ENCODE measurements at places on chromosomes 2 and 18. TPM values are rescaled to one million over a fixed set of nuclear protein-coding genes. Genes with fewer than 3 reads are reported as not detected.

The NT5DC4 gene
- total RNA-seq = not detected

The HRH4 gene
- total RNA-seq = 1.6 TPM

The DPYSL5 gene
- not detected for total RNA-seq

The ALPI gene
- not detected for total RNA-seq

GRCh38 chr2:241491549-241492173 lies 16.7 kb downstream of the STK25 start:
- DNase-seq = no peak

DNA sequence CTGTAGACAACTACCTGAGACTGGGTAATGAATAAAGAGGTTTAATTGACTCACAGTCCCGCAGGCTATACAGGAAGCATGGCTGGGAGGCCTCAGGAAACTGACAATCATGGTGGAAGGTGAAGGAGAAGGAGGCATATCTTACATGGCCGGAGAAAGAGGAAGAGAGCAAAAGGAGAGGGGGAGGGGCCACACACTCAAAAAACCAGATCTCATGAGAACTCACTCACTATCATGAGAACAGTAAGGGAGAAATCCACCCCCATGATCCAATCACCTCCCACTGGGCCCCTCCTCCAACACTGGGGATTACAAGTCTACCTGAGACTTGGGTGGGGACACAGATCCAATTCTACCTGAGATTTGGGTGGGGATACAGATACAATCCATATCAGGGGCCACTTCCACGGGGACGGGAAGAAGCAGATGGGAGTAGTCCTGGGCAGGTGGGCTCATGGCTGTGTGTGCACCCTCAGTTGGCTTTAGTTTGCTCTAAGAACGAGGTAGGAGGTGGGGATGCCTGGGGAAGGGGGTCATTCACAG lies 9.9 kb downstream of the MAB21L4 start:
- no peak for DNase-seq

GRCh38 chr2:51299370-51299769 lies 267.4 kb upstream of the NRXN1 start:
- DNase-seq = no peak

The C18orf54 gene
- total RNA-seq = 3.8 TPM

The TOGARAM2 gene
- 2.7 TPM for total RNA-seq

DNA sequence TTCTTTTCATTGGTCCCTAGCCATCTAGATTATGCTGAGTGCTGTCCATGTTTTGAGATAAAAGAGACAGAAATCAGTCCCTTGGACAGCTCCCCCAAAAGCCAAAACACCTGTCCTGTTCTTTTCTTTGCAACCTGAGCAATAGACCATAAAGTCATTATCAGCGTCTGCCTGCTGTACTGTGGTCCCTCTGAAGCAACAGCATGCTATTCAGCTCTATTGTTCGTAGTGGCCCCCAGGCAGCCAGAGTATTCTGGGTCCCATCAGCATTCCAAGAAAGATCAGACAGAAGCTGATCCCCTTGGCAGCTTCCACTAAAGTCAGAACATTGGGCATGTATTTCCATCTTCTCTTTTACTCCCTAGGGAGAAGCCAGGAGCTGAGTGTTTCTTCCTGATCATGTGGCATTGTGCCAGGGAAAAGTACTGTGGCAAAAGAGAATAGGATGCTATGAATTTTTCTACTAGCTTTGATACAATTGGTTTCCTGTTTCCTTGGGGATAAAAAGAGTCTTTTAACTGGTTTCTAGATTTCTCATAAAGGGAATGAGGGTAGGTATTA lies 33.6 kb upstream of the ZSWIM2 start:
- DNase-seq = no peak

GRCh38 chr2:182854375-182855105 lies 11.9 kb downstream of the FRZB start:
- no peak for DNase-seq

GRCh38 chr2:64823794-64824193 lies 165.4 kb upstream of the SLC1A4 start:
- DNase-seq = no peak

DNA sequence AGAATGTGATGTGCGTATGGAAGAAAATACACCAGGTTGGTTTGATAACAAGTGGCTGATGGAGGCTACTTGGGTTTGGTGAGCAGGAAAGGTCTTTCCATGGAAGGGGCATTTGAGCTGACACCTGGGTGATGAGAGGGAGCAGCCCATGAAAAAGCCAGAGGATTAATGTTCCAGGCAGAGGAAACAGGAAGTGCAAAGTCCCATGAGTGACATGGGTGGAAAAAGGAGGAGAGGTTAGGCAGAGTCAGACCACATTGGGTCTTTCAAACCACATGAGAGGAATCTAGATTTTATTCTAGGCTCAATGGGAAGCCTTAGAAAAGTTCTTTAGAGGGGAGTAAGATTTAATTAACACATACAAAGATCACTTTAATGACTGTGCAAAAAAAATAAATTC lies 195.7 kb downstream of the LRATD1 start:
- no peak for DNase-seq

DNA sequence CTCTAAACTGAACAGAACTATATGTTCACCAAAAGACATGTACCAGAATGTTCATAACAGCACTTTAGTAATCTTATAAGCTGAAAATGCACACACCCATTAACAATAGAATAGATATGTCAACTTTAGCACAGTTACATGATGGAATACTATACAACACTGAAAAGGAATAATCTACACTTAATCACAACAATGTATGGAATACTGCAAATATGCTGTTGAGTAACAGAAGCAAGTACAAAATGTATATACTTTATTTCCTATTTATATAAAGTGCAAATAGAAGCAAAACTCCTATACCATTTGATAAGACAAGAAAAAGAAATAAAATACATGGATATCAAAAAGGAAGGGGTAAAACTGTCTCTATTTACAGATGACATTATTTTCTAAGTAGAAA lies 352.8 kb downstream of the NCKAP5 start:
- no peak for DNase-seq

GRCh38 chr2:97963880-97964279 lies 31.9 kb downstream of the TMEM131 start:
- no peak for DNase-seq

The REG3G gene
- total RNA-seq = not detected

DNA sequence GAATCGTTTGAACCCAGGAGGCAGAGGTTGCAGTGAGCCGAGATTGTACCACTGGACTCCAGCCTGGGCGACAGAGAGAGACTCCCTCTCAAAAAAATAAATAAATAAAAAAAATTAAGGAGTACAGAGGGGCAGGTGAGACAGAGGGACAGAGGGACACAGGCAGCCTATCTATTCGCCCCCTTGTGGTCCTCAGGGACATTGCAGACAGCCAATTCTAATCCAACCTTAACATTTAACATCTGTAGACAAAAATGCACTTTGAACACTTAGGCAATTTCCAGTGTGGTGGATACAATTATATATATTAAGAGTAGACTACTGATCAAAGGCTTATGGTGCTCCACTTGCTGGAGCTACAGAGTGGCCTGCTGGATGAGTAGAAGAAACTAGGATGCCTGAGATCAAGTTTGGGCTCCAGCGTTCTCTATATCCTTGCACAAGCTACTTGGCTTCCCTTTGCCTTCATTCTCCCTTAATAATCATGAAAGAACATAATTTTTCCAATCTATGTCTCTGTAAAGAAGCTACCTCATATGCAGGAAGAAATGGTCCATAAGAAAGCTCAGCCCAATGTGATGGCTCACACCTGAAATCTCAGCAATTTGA lies 8.2 kb upstream of the SMARCAL1 start:
- no peak for DNase-seq

- peak; percentile 87 for DNase-seq
These were observed 24.3 kb downstream of the INPP5D start for GRCh38 chr2:233084488-233084887.

- no peak for DNase-seq
These were observed 414.3 kb upstream of the HS6ST1 start for GRCh38 chr2:128732976-128733431.

DNA sequence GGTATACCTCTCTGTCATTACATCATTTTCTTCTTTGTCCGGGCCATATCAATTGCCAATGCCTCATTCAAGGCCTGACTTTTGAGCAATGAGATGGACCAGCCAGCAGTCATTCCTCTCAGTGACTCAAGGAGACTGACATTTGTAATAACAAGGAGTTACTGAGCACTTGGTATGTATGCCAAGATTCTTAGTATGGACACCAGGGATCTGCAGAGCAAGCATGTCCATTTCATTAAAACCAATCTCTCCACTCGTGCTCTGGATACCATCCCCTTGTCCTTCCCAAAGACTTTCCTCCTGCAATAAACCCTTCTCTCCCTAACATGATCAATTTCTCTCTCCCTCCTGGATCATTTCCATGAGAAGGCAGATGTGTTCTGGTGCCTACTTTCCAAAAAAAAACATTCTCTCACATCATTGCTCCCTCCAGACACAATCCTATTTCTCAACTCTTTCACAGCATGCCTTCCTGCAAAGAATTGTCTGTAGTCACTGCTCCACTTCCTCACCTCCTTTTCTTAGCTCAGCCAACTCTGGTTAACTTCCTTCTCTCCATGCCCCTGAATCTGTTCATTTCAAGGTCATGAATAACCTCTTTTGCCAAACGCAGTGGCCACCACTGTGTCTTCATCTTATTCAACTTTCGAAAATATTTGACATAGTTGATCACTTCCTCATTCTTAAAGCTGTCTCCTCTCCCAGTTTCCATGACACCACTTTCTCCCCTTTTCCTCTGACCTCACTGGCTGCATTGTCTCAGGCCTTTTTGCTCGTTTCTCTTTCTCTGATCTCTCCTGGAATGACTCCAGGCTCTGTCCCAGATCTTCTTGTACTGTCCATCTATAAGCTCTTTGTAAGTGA lies 102.8 kb upstream of the CYP1B1 start:
- no peak for DNase-seq

The RASGRP3 gene
- 3.9 TPM for total RNA-seq

The NOL4 gene
- not detected for total RNA-seq

The CPS1 gene
- total RNA-seq = not detected

- DNase-seq = no peak
These were observed 56.4 kb downstream of the PLB1 start for GRCh38 chr2:28552045-28552823.

GRCh38 chr2:154640000-154640399 lies 58.5 kb upstream of the KCNJ3 start:
- DNase-seq = no peak

DNA sequence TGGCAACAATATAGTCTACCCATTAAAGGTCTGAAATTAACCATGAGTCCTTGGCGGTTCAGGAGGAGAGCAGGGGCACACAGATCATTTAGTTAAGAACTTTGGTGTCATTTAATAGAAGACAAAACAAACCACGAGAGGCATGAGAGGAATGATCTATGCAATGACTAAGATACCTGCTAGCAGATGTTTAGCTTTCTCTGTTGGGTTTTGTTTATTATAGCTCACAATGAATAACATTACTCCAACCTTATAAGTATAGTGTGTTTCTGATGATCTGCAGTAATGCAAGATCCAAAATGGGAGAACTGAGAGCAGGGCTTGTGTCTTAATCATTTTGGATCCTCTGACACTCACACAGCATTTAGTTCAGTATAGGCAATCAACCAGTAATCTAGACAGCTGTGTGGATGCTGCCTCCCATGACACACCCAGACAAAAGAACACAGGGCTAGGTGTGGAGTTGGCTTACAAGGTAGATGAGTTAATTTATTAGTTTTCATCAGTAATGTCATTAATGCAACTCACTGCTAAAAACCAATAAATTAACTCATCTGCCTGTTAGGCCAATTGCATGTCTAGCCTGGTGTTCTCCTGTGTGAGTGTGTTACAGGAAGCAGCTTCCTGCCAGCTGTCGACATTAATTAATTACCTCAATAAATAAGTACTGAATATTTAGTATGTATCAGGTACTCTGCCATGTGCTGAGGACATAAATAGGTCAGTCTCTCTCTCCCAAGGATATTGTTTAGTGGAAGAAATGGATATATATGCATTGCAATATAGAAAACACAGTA lies 92.3 kb downstream of the CLIP4 start:
- no peak for DNase-seq

DNA sequence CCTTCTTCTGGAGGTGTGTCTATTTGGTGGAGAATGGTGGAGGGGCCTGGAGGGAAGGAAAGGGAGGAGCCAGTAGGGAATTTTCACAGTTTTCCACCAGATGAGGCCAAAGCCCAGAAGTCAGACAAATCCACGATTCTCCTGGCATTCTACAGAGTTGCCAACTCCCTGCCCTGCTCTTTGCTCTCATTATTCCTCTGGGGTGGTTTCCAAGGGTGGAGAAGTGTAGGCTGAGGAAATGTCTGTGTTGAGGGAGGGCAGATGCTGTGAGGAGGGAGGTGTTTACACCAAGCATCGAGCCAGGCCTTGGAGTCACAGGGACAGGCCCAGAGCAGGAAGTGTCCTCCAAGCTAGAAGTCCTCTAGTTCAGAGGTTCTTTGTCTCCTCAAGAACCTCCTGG lies 124.1 kb upstream of the LGALSL start:
- no peak for DNase-seq

GRCh38 chr18:79452991-79453645 lies 57.4 kb downstream of the NFATC1 start:
- no peak for DNase-seq

The PUM2 gene
- total RNA-seq = 161 TPM

The GAREM2 gene
- 3.6 TPM for total RNA-seq

The ZSCAN30 gene
- total RNA-seq = 18.4 TPM

DNA sequence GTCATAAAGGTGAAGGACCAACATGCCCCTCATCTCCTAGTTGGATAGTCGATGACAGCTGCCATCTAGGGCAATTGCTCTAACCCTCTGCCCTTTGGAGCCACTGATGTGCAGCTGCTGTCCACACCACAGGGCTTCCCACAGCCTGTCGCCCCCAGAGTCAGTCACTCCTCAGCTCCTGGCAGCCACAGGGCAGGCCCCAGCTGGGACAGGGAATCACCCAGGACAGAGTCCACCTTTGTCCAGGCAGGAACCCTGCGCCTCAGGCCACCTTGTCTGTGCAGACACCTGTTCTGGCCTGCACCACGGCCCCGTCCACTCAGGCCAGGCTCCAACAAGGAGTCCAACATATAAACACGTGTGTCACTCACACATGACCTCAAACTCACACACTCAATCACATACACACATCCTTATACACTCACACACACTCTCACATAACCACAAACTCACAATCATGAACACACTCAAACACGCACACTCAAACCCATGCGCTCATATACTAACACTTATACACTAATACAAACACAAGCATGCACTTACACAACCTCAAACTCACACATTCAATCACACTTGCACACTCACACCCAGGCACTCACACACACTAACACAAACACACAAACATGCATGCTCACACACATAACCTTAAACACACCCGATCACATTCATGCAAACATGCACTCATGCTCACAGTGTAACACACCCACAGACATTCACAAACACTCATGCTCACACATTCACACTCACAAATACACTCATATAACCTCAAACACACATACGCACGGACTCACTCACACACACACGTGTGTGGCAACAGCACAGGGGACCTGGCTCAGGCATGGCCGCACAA lies 29.7 kb downstream of the HDAC4 start:
- no peak for DNase-seq

DNA sequence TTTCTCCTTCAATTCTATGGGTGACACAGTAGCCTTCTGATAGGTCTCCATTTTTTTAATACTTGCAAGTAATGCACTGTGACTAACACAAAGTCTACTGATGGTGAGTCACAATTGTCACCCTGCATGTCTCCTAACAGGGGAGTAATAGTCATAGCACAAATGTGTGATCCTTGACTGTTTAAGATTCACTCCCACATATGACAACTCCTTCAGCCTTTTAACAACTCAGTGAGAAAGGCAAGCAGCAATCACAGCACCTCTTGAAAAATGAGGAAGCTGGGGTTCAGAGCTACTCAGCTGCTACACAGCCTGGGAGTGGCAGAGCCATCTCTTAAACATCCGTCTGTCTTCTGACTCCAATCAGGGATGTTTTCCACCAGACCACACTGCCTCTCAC lies 63.8 kb downstream of the EHD3 start:
- no peak for DNase-seq

The TMEM247 gene
- not detected for total RNA-seq
